Activated T-cell treated with anti-CD3 and anti-CD28 coated beads, Interleukin-2, amount 50 U/mL, for 48 hours (primary cell): ENCODE measurements at places on chromosomes 5 and 9.
A peak's percentile ranks its signal among the peaks of the same experiment; 100 is the strongest.

- no peak for DNase-seq
These were observed 3.4 kb downstream of the MYMK start for GRCh38 chr9:133521122-133522072.

DNA sequence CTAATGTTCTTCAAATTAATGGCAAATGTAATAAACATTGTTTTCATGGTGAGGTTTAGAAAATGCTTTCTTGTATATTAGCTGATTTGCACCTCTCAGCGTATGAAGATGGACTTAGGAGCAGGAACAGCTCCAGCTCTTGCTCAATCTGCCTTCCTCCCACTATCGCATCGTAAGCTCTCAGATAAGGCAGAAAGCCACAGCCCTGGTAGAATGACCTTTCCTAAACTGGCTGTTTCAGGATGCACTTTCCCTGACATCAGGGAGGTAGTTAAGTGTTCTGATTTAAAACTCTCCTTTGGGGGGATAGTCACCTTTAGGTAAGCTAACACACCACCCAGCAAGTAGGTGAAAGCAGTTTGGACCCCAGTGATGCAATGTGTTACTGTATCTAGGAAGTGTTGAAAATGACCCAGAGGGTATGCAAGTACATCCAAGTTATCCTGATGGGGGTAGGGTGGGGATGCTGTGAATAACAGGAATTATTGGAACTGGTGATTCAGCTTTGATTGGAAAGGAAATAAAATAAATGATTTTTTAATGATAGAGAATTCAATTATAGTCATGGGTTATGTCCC is 72.3 kb downstream of the LMNB1 start:
- DNase-seq: no peak

DNA sequence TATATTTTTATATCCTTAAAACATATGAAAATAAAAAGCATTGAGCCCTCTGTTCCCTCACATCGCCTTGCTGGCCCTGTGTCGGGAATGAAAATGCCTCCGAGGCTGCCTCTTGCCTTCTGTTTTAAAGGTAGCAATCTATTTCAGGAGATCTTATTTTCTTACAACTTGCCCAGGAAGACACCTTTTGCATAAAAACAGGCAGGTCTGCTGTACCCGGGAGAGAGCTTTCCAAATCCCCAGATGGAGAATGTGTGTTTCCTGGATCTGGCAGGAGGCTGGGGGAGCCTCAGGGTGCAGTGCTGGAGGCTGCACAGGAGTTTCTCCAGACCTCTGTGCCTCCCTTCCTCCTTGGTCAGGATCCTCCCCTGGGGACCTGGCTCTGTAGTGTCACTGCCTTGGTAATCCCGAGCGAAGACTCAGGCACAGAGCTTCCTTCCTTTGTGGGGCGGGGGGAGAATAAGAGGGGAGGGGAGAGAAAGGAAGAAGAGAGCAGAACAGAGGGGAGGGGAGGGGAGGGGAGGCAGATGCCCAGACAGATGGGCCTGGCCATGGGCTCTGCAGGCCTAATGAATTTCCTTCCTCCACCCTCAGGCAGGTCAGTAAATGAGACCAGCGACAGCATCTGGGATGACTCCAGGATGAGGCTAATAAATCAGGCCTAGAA is 104.0 kb upstream of the BOD1 start:
- no peak for DNase-seq

DNA sequence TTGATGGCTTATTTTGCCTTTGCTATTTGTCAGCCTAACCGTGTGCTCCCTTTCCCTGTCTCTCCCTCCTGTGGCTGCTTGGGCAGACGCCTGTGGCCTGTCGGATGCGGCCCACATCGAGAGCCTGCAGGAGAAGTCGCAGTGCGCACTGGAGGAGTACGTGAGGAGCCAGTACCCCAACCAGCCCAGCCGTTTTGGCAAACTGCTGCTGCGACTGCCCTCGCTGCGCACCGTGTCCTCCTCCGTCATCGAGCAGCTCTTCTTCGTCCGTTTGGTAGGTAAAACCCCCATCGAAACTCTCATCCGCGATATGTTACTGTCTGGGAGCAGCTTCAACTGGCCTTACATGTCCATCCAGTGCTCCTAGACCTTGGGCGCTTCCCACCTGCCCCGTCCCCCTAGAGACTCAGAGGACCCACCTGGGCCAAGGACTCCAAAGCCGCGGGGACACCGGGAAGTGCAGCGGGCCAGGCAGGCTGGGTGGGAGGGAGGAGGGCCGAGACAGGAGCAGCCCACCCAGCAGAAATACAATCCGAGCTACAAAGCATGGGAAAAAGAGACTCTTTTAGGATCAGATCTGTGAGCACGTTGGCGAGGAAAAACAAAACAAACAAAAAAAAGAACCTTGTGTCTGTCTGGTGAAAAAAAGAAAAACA is 10.6 kb downstream of the NR2F1 start:
- no peak for DNase-seq

DNA sequence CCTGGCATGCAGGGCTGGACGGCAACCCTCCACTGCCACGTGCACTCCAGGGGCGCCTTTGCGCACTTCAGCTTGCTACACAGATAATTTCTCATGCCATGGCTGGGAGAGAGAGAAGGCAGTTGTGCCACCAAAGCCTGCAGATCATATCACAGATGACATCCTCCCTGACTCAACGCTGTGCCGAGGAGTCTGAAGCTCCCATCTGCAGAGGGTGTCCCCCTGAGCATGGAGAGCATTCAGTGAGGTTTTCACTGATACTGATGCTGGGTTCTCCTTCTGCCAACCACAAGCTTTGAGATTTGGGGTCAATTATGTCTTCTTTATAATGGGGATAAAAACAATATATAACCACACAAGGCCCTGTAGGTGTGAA is 607.4 kb upstream of the ADAMTS16 start:
- no peak for DNase-seq

GRCh38 chr9:69579760-69580581 is 92.2 kb downstream of the APBA1 start:
- no peak for DNase-seq

- DNase-seq: no peak
These were observed 650 bp downstream of the ELP1 start for GRCh38 chr9:108933231-108933717.

- DNase-seq: no peak
These were observed 98.7 kb downstream of the CCDC192 start for GRCh38 chr5:127801751-127802476.

- DNase-seq: no peak
These were observed 118.7 kb downstream of the TENT4A start for GRCh38 chr5:6831678-6832671.

DNA sequence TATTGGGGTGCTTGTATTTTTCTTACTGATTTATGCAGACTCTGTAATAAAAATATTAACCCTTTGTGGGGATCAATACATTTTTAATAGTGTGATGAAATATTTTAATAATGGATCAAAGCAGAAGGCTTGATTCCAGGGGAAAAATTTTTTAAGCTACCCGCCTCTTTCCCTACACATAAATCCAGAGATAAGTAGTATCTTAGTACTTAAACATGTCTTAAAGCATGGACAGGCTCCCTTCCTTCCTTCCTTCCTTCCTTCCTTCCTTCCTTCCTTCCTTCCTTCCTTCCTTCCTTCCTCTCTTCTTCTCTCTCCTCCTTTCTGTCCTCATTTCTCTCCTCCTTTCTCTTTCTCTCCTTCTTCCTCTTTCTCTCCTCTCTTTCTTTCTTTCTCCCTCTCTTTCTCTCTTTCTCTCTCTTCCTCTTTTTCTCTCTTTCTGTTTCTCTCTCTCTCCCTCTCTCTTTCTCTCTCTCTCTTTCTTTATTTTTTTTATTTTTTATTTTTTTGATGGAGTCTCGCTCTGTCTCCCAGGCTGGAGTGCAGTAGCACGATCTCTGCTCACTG is 78.0 kb upstream of the SPRY4 start:
- DNase-seq: no peak

- DNase-seq: no peak
These were observed 67.1 kb upstream of the RIOK2 start for GRCh38 chr5:97250113-97250512.

- DNase-seq: no peak
These were observed 21.9 kb upstream of the NSMF start for GRCh38 chr9:137480686-137481683.

DNA sequence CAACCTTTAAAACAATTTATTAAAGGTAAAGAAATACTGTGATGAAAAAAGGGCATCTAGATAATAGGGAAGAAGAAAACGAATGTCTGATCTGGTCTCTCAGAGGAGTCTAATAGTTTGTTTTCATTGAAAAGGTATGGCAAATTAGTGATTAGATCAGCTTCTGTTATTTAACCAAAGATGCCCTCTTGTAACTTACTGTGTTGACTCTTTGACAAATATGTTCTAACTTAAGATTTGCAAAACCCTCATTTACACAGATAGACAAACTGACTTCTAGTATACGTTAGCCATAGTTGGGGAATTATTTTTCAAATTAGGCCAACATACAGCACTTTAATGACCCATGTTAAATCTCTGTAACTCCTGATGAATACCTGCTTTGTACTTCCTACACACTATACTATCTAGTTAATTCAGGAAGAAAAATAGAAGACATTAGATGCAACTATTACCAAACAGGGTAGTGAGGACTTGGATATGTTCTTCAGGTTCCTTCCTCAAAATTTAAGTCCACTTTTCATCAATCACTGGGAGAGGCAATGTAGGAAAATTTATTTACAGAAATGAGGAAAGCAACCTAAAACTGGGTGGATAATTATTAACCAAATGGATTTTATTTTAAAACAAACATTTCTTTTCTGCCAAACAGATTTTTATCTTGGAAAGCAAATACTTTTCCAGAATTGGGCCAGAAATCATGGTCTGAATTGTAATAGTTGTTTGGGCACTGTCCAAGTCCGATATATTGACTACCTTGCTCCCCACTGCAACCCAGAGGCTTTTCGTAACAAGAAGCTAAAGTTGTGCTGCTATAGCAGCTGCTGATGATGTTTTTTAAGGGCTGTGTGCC is 66.4 kb upstream of the PPP2R2B start:
- no peak for DNase-seq

GRCh38 chr5:2779459-2779858 is 28.0 kb upstream of the IRX2 start:
- DNase-seq: no peak

DNA sequence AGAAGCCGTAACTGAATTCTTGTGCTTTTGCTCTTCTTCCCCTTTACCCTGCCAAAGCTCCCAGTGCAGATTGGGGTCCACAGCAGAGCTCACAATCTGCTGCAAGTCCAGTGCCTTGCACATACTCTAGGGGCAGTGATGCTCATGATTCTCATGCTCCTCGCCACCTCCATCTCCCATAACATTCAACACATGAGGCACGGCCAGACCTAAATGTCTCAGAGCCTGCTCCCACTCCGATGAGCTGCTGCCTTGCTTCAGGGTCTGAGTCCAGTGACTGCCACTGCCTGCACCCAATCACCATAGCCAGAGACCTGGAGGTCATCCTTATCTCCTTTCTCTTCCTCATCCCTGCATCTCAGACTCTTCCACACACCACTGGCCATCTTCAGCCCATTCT is 10.5 kb downstream of the CSF1R start:
- DNase-seq: peak; percentile 6

GRCh38 chr9:120944434-120944843 is 17.8 kb upstream of the TRAF1 start:
- DNase-seq: no peak

- no peak for DNase-seq
These were observed 188.5 kb downstream of the COX7C start for GRCh38 chr5:86806206-86806605.

DNA sequence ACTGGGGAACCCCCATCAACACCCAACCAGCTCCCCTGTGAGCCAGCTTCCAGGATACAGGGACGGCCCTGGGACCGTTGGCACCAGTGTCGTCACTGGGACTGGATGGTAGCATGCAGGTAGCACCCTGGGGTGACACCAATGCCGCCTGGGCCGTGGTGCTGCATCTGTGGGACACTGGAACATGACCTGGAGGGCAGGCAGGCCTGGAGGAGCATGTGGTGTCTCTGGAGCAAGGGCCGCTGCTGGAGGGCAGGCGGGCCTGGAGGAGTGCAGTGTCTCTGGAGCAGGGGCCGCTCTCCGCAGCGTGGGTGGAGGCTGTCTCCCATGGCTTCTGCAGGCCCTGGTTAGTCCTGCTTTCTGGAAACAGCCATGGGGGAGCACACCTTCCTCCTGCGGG is 13.1 kb downstream of the LPCAT1 start:
- DNase-seq: peak; percentile 12

GRCh38 chr9:137224830-137225694 is at the start of gene CYSRT1:
CYSRT1 (plus strand) TSS chr9:137225174; CDS start chr9:137225622, 448 bp downstream.
- no peak for DNase-seq

- no peak for DNase-seq
These were observed 820 bp downstream of the FBP1 start for GRCh38 chr9:94638335-94639060.

DNA sequence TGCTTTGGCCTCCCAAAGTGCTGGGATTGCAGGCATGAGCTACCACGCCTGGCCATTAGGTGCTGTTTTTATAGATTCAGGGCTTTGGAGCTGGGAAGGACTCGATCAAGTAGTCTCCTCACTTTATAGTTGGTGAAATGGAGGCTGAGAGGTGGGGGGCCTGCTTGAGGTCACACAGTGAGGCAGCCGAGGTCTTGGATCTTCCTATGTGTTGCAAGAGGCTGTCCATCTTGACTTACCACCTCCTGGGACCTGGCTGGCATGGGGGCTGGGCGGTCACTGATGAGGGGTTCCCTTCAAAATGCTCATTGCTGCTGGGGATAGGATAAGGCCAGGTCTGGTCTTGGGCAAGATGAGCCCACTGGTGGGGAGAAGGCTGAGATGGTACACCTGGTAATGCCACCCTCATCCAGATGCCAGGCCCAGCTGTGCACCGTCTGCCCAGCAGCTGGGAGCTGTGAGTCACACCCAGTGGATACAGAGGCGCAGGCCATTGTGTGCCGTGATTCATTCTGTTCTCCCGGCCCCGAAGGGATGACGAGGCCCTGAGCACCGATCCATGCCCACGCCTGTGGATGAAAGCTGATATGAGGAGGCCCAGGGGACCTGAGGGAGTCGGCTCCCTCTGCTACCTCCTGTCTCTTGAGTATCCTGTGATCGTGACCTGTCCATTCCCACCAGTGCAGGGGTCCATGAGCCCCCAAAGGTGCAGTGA is 10.5 kb upstream of the NDST1 start:
- DNase-seq: no peak

DNA sequence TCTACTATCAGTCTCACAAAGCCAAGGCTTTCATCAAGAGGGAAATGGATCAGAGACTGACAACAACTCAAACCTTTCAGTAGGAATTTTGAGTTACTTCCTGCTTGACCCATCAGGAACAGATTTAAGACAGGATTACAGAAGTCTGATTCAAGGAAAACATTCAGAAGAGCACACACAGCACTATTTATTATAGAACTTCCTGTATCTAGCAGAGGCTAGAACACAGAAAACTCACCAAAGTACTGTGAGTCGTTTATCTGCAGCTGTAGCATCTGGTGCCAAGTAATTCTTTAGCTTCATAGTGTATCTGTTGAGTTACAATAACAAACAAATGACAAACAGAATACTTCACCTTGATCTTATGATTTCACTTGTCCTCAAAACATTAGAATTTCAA is 13.8 kb downstream of the LEAP2 start:
- DNase-seq: no peak

DNA sequence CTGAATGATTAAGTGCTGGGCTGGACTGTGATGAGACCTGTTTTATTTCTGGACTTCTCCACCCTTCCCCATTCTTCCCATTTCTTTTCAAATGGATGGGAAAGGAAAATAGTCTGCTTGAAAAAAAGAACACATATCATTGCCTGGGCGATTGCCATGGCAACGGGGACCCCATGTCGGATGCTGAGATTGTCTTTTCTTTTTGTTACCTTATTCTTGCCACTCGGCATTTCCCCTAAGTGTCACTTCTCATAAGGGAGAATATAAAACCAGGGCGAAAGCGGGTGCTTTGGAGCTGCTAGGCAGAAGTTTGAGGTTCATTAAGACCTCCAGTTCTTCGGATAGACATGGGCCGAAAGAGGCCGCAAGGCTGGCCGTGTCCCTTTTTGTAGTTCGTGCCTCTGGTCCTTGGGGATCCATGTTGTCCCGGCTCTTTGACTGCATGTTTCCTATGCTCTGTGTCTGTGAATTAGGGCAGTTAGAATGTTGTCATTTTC is 763 bp downstream of the FGD3 start:
- DNase-seq: no peak
